Stimulated activated CD8-positive, alpha-beta memory T cell treated with anti-CD3 and anti-CD28 coated beads, Interleukin-15, amount 100 ng/mL, for 1 hour (primary cell): ENCODE measurements at places on chromosomes 13 and 19.
A peak's percentile ranks its signal among the peaks of the same experiment; 100 is the strongest.

GRCh38 chr19:40862333-40862732 lies 12.1 kb upstream of the CYP2A6 start:
- no peak for DNase-seq

GRCh38 chr13:30373727-30374126 lies 48.6 kb upstream of the UBE2L5 start:
- no peak for DNase-seq

DNA sequence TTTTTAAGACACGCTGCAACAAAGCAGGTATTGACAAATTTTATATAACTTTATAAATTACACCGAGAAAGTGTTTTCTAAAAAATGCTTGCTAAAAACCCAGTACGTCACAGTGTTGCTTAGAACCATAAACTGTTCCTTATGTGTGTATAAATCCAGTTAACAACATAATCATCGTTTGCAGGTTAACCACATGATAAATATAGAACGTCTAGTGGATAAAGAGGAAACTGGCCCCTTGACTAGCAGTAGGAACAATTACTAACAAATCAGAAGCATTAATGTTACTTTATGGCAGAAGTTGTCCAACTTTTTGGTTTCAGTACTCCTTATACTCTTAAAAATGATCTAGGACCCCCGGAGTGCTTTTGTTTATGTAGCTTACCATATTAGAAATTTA lies 1.2 kb downstream of the BRCA2 start:
- no peak for DNase-seq

DNA sequence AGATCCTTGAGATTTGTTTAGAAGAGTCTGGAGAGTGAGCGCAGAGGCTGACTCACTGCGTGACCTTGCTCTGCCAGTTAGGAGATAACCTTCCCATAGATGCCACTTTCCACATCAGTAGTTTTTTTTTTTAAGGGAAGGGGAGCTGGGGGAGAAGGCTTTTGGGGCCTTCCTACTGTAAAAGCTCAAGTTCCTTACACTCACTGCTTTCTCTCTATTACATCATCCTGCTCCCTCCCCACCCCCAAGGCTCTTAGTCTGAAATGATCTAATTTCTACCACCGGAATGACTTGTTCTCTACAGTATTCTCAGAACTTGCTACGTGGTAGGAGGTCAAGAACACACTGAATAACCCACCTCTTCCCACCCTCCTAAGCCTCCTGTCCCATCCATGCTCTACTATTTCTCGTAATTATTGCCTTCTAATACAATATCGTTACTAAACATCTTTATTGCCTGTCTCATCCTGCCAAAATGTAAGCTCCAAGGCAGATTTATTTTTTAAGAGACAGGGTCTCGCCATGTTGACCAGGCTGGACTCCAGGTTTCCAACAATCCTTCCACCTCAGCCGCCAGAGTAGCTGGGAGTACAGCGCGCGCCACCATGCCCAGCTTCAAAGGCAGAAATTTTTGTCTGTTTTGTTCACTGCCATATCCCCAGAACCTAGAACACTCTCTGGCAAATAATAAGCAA lies 1.2 kb downstream of the LONP1 start:
- DNase-seq = no peak

DNA sequence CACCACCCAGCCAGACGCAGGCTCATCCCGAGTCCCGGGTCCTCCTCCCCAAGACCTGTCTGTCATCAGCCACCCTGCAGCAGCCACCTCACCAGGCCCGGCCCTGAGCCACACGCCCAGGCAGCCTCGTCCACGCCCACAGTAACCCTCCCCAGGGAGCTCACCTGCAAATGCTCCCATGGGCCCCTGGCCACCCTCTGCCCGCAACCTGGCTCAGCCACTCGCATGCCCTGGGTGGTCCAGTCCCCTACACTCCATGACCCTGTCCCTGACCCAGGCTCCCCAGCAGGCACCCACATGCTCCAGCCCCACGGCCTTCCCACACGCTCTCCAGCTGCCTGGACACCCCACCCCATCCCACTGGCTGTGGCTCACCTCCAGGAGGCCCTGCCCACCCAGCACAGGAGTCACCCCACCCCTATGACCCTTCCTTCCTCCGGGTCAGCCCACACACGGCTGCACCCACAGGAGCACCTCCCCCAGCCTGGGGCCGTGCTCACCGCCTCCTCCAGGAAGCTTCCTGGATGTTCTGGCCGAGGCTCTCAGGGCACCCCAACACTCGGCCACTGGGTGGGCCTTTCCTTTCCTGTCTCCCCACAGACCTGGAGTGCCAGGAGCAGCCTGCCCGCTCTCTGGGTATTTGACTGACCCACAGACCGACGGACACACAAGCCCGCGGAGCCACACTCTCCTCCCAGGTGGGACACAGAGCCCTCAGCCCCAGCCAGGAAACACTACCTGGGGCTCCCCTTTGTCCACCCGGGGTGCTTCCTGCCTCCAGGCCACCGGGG lies 3.6 kb downstream of the TMEM259 start:
- no peak for DNase-seq

DNA sequence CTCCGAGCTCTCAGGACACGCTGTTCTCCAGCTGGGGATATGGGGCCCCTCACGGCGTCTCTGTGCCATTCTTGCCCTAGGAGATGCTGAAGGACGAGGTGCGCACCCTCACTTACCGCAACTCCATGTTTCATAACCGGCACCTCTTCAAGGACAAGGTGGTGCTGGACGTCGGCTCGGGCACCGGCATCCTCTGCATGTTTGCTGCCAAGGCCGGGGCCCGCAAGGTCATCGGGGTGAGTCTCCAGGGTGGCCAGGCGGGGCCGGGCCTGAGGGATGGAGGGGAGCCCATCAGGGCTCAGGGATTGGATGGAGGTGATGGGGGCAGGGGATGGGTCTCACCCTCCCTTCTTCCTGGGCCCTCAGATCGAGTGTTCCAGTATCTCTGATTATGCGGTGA lies 4.8 kb downstream of the PRMT1 start:
- DNase-seq = no peak

DNA sequence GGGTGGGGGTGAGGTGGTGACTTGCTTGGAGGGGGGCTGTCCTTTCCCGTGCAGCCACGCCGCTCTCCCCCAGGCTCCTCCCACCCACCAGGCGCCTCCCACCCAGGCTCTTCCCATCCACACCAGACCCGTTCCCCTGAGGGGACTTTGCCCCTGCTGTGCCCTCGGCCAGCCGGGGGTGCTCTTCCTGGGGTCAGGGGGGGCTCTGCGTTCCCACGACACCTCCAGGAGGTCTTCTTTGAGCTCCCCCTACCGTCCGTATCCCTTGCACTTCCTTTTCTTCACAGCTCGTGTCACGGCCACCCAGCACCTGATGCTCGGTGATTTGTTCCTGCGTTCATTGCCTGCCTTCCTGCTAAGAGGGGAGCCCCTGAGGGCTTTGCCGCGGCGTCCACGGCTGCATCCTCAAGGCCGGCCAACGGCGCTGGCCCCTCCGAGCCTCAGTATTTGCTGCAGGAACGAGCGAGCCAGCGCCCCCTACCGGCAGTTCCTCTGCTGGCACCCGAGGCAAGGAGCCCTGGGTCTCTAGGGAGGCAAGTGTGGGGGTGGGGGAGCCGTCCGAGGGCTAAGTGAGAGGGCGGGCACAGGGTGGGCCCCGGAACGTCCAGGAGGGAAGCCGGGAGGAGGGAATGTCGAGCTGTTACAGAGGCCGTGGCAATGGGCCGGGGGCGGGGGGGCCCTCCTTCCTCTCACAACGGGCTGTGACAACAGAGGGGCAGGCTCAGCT lies 11.8 kb downstream of the LRRC4B start:
- DNase-seq = peak; percentile 55

- peak; percentile 79 for DNase-seq
Measured at GRCh38 chr19:48169939-48170803, at the start of the genes LIG1 and ZSWIM9. TSS of gene LIG1 (minus strand) at chr19:48170344. CDS start at chr19:48165566, 4,778 bp downstream. TSS of gene ZSWIM9 (plus strand) at chr19:48170680. CDS start at chr19:48171803, 1,123 bp downstream.

DNA sequence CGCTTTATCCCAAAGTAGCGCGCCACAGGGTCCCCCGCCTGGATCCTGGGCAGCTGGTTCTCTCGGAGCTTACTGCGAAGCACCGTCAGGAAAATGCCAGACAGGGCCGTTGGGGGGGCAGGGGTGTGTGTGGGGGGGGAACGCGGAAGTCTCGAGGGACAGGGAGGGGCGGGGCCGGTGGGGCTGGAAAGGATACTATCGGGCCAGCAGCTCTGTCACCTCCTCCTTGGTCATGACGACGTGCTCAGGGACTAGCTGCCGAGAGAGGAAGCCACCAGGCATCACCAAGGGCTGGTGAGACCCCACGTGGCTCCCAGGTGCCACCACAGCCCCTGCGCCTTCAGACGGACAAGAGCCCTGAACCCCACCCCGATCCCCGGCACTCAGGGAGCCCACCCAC lies 5.3 kb downstream of the POLR2E start:
- DNase-seq = no peak

- DNase-seq = no peak
Measured at GRCh38 chr13:60147361-60147760, 16.4 kb downstream of the DIAPH3 start.

- no peak for DNase-seq
Measured at GRCh38 chr13:22948421-22948820, 232.4 kb upstream of the SGCG start.

- no peak for DNase-seq
Measured at GRCh38 chr13:108734676-108735075, 105.3 kb downstream of the MYO16 start.

GRCh38 chr19:49333811-49334288 lies 1.4 kb upstream of the CD37 start:
- DNase-seq = peak; percentile 28

GRCh38 chr13:50712456-50712855 lies 131.0 kb downstream of the DLEU7 start:
- no peak for DNase-seq

DNA sequence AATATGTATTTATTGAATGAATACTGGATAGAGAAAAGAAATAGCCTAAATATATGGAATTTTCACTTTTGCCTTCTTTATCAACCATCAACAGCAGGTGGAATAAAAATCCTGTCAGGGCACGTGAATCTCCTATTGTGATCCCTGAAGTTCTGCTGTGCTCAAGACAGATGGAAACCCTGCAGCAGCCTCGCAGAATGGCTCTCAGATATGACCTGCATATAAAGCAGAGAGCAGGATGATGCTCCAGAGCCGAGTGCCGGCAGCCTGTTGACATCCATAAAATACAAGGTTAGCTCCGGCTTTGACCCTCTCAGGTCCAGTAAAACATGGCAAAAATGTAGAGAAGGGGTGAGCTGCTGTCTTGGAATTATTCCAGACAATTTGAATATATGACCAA lies 659.3 kb downstream of the DIAPH3 start:
- DNase-seq = no peak

DNA sequence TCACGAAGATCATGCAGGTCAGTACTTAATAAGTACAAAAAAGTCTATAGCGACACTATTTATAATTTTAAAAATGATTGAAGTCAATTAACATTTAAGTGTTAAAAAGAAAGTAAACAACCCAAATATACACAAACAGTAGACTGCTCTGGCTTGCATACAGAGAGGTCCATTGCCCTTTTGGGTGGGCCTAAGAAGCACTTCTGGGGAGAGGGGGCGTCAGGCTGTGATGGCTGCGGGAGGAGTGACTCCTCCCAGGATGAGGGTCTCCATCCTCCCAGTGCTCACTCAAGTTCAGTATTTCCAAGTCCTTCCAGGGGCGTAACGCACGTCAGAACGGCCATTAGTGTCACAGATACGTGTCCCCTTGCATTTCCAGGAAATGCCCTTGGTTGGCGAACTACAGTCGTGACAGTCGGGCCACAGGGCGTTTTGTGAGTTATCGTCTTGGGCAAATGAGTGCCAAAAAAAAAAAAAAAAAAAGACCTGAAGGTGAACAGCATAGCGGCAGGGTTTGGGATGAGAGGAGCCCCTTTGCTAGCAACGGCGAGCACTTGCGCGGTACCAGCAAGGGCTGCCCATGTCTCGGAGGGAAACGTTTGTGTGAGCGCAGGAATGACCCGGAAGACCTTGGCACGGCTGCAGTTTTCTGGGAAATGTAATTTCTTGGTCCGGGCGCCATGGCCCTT lies at the start of gene SCGB2B2:
SCGB2B2 (minus strand) TSS at position 463 of the 689 bp plus-strand sequence. CDS start 82,596 bp downstream, outside the sequence.
- DNase-seq = no peak
